ENCODE measurements at places on chromosomes 4 and X.

GRCh38 chrX:106698693-106699092, 27.8 kb upstream of the RNF128 start:
- peak; percentile 58 for DNase-seq

GRCh38 chr4:186723292-186724057, at the start of gene FAT1:
Gene FAT1, minus strand, starts transcription at chr4:186723856. Its CDS starts 14,029 bp downstream, at chr4:186709827.
- peak; percentile 72 for DNase-seq

DNA sequence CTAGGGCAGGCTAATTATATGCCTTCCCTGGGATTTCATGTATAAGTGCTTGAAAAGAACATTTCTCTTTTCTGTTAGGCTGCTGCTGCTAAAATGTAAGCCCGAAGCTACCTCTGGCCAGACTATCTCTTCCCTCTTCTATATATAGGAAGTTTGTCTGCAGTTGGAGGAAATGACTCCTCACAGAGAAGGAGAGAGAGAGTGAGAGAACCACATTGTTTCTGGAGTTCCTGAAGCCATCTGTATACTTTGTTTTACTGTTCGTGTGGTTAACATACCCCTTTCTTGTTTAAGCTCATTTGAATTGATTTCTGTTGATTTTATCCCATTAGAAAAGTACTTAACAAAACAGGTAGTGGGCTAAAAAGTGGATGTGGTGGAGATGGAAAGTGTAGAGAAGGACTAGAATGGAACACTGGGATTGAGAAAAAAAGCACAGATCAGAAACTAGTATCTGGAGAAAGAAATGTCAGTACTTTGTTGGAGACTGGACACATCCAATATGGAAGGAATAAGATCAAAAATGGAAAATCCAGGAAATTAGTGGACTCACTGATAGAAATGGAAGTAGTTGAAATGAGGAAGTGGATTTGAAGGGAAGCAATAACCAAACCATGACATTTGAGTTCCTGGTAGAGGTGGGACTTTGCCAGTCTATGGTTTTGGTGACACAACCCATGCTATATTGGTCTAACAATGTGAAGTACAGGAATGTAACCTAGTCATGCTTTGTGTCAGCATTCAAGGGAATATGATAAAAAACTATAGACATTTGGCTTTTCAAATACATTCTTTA, 112.6 kb downstream of the TMA16 start:
- no peak for DNase-seq

GRCh38 chr4:99651811-99652485, 5.7 kb downstream of the C4orf54 start:
- no peak for DNase-seq

- no peak for DNase-seq
These were observed 2412.8 kb downstream of the ARAP2 start for GRCh38 chr4:33831442-33832066.

DNA sequence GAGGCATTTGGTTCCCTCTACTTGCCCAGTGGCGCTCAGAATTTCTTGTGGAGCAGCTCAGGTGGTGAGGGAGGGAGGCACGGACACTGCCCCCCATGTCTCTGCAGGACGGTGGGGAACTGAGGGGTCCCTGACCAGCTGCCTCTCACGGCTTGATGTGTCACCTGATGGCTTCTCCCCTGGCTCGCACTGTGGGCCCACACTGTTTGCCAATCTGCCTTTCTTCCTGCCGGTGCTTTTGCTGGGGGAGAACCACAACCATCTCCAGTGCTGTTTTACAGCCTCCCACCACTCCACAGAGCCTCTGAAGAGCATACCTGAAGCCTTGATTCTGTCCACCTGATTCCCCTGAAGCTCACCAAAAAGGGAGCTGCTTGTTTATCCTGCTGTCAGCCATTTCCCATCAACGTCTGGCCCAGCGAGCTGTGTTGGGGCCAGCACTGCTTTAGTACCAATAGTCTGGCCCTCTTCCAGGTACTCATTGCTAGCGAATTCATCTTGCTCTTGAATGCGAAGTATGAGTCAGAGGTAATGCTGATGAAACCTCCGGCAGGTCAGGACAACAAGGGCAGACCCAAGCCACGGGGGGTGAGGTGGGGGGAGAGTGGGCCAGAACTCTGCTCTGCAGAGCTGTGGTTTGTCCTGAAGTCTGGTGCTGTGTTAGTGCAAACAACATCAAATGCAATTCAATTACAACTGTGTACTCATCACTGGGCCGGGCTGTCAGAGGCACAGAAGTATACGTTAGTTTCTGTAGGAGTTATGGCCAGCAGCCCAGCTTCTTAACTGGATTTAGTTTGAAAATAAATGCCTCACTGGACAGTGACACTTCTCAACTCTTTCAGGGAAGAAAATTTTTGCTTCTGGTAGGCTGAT, 208.3 kb upstream of the JADE1 start:
- DNase-seq: peak; percentile 83

All from RKO (cell line).